Cortex of kidney (tissue), 1 donor: ENCODE measurements at places on chromosomes 4 and X.

GRCh38 chrX:110051559-110051958, 48.6 kb downstream of the TMEM164 start:
- DNase-seq, result no peak

- DNase-seq, result no peak
Observed at GRCh38 chrX:6052111-6052745, 176.4 kb downstream of the NLGN4X start.

- no peak for DNase-seq
Observed at GRCh38 chrX:48520976-48521352, 644 bp upstream of the EBP start.

GRCh38 chrX:17521871-17522693, 147.1 kb downstream of the NHS start:
- no peak for DNase-seq

DNA sequence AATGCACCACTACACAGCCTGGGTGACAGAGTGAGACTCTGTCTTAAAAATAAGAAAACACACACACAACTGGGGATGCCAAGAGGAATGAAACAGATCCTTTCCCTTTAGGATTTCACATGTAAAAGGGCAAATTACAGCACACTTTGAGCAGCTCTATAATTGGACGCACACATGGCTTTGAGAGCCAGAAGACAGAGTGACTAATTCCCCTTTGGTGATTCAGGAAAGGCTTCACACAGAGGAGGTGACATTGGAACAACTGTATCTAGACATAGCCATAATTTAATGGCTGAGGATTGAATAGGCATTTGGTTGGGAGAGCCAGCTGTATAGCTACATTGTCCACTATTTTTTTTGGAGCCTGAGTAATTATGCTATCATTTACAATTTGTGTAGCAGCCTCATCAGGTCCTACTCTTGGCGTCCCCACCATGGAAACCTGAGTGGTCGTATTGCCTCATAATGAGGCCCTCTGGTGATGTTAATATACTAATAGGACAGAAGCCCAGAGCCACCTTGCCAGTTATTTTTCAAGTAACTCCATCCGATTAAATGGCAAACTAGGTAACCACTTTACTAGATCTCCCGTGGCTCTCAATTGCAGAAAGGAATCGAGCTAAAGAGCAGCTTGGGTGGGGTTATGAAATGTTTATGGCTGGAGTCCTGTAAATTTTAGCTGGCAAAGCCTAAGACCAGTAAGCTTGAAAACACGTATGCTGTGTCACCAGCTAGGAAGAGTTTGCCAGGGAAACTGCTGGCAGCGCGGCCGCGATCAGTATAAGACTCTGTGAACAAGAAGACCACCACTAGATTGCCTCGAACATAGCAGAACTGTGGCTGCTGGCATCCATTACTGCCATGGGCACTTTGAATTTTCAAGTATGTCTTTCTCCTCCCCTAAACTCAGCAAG, 8.5 kb upstream of the PPEF1 start:
- no peak for DNase-seq

GRCh38 chr4:77021614-77022089, 54.1 kb downstream of the CCNI start:
- DNase-seq, result no peak

GRCh38 chr4:181331214-181331613, 912.0 kb upstream of the TENM3 start:
- DNase-seq, result no peak

DNA sequence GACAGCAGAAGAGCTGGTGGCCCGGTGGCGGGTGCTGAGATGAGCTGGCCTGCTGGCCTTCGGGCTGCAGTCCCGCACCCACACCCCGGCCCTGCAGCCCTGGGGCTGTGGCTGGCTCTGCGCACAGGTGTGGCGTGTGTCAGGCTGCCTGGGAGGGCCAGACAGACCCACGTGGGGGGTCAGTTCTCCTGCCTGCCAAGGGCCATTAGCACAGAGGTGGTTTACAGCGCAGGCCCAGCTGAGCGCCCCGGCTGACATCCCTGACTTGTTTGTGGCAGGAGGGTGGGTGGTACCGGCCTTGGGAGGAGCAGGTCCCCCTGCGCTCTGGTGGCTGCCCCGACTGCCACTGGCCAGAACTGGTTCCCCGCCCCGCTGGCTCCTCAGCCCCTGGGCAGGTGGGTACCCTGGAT, 9.4 kb upstream of the HGFAC start:
- DNase-seq, result no peak

DNA sequence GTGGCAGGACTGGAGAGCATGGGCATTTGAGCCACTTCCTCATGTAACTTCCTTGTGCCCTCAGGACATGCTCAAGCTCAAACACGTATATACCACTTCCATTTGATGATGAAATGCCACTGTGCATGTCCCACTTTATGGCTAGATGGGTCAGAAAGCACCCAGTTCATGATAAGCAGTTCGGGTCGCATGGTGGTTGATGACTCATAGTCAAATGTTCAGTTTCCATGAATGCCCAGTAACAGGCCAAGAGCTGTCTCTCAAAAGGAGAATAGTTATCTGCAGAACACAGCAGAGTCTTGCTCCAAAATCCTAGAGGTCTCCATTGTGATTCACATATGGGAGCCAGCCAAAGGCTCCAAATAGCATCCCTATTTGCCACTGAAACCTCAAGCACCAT, 48.9 kb upstream of the SPIN3 start:
- DNase-seq, result no peak

DNA sequence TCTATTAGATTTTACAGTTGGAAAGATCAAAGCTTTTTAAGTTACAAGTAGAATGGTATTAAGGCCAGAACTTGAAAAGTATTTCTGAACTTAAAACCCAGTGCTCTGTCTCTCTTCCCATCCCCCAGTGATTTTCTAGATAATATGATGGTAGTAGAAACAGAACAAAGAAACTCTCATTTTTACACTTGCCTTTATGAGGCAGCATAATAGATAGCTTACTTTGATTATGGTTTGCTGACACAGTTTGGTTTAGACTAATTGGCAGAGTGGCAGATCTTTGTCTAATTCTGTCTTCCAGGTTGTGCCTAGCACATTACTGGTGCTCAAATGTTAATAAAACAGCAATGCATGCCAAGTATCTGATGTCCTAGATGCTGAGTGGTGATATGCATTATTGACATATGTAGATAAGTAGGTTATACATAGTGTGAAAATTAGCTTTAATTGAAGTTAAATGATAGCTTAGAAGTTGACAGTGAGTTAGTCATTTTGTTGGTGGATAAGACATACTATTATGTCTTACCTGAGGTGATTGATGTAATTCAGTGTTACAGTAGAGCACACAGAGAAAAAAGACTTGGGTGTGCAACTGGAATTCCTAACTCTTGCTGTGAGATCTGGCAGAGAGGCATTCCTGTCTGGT, 4.3 kb upstream of the RAPGEF2 start:
- no peak for DNase-seq

DNA sequence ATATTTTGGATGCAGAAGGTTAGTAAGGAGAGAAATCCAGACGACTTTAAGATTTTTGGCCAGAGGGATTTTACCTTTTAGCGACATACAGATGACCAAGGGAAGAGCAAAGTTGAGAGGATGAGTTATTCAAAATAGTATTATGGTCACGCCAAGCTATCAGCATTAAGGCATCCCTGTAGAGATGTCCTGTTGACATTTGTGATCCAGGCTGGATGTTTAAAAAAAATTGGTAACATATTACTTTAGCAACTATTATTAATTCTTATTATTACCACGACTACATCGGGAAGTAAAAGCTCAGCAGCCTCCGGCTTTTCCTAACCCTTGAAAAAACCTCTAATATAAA, 562 bp upstream of the OSTC start:
- DNase-seq, result no peak

GRCh38 chrX:101208152-101208905, 11.3 kb upstream of the DRP2 start:
- DNase-seq, result no peak

DNA sequence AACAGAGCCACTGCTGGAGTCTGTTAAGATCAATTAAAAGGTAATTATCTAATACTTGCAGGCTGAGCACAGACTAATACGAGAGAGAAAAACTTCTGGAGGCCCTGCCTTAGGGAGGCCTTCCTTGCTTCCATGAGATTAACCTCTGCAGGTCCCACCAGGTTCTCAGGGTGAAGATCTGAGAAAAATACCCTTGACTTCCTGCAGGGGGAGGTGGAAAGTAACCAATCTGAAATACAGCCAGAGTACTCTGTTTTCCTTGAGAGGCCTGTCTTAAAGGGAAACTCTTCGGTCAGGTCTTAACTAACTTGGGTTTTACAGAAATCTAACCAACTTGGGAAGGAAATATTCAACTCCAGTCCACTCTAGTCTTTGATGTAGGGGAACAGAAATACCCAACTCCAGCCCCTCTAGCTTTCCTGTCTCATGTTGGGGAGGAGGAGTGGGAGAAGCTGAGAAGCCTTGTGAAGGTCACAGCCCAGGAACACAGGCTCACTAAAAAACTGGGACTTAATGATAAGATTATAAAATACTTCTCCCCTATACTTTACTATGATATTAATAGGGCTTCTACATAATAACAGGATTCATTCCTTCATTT, 77.1 kb downstream of the TBCK start:
- no peak for DNase-seq

DNA sequence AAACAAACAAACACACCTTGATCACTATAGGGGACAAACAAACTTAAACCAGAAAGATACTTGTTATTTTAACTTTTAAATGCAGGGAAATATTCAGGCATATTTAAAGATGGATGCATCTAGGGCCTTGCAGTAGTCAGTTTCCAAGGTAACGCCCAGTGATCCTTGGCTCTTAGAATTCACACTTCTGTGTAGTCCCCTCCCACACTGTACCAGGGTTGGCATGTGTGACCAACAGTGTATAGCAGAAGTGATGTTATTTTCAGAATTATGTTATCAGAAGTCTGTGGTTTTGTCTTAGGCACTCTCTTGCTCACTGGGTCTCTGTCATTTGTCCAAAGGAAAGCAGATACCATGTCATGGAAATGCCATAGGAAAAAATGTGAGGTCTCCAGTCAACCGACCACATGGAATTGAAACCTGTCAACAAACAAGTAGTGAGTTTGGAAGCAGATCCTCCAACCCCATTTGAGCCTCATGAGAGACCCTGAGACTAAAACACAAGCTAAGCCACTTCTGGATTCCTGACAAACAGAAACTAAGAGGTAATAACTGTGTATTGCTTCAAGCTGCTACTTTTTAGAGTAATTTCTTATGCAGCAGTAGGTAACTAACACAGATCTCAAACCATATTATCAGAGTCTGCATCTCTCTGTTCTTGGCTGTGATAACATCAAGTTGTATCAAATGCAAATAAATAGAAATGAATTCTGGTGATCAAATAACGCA, 670.3 kb downstream of the KCTD8 start:
- no peak for DNase-seq

- no peak for DNase-seq
Observed at GRCh38 chr4:101187841-101188240, 159.5 kb downstream of the PPP3CA start.

DNA sequence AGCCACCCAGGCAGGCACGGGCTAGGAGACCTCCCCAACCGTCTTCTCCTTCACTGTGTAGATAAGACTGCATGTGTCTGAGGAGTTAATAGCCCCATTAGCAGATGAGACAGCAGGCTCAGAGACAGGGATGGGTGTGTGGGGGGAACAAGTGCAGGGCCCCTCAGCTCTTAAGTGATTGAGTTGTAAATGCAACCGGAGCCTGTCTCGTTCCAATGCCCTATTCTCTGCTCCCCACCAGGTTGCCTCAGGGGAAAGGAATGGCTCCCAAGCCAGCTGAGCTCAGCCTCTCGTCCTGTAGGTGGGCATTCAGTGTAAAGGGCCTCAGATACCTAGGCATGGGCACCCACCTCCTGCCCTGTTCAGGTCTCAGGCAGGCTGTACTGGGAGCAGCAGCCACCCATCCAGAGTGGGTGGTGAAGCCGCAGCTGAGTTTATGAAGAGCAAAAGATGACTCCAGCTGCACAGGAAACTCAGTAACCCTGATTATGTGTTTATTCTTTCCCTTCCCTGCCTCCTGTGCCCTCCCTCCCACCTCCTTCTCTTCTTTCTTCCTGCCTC, 87.3 kb downstream of the PJA1 start:
- DNase-seq, result no peak

DNA sequence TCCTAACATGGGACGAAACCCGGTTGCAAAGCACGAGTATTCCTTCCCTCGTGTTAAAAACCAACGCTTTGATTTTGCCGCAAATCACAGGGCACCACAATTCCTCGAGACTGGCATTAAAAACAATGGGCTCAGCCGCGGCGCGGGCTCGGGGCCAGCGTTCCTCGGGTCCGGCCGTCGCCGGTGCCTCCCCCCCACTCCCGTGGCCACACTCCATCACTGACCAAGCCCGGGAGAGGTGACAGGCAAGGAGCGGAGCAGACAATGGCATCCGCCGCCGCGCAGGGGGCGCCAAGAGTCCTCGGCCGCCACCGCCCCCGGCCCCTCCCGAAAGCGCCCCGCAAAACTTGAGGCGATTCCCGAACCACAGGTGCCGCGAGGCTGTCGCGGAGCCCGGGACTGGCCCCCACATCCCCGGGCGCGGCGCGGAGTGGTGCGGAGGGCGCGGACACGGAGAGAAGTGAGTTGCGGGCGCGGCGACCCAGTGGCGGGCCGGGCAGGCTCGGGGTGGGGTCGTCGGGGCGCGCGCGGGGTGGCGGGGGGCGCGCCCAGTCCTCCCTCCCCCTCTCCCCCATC, 445 bp downstream of the AP1S2 start:
- no peak for DNase-seq

GRCh38 chrX:37993837-37994619, 12.3 kb upstream of the SYTL5 start:
- no peak for DNase-seq

- no peak for DNase-seq
Observed at GRCh38 chr4:2354118-2354517, 64.3 kb downstream of the ZFYVE28 start.

DNA sequence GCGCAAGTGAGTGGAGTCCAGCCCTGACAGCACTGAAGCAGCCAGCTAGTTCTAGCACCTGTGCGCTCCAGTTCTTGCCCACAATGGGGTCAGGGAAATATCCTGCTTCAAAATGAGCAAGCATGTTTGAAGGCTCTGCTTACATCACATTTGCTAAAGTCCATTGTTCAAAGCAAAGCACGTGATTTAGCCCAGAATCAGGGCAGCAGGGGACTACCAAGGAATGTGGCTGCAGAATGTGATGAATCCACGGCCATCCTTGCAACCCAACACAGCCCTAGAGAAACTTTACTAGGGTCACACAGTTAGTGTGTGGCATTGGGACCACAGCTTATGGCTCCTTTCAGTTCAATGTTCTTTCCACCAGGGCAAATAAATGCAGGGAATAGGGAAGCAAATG, 47.3 kb upstream of the SMIM31 start:
- no peak for DNase-seq

- DNase-seq, result no peak
Observed at GRCh38 chrX:95760356-95760755, 924.3 kb upstream of the DIAPH2 start.

DNA sequence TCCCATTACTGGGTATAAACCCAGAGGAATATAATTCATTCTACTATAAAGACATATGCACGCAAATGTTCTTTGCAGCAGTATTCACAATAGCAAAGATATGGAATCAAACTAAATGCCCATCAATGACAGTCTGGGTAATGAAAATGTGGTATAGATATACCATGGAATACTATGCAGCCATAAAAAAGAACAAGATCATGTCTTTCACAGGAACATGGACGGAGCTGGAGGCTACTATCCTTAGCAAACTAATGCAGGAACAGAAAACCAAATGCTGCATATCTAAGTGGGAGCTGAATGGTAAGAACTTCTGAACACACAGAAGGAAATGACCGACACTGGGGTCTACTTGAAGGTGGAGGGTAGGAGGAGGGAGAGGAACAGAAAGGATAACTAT, 42.6 kb downstream of the LNX1 start:
- DNase-seq, result no peak
